NCI-H226 (cell line): ENCODE measurements at places on chromosomes 11 and 22.

DNA sequence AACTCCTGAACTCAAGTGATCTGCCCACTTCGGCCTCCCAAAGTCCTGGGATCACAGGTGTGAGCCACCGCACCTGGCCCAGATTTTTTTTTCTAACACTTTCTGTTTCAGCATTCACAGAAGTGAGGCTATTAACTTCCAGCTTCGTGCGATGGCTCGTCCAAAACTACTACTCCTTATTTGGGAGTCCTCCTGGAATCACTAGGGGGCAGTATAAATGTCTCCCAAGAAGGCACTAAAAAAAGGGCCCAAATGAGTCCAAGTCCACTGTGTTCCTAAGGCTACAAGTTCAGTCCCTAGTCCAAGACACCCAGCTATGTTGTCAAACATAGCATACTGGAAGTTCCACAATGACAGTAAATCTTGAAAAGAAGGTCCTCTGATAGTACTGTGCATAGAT, 63.2 kb upstream of the BIRC3 start:
- DNase-seq: no peak

- no peak for DNase-seq
These were observed at the start of gene MYRF for GRCh38 chr11:61752117-61752924. Gene MYRF (plus strand): TSS chr11:61752636. CDS start chr11:61752745, 109 bp downstream.

- no peak for DNase-seq
These were observed 24.8 kb upstream of the APOA1 start for GRCh38 chr11:116862185-116862584.

GRCh38 chr11:112163875-112164685, at the start of gene IL18:
Gene IL18 (minus strand): TSS chr11:112164094. CDS start chr11:112155053, 9,041 bp downstream.
- peak; percentile 79 for DNase-seq

DNA sequence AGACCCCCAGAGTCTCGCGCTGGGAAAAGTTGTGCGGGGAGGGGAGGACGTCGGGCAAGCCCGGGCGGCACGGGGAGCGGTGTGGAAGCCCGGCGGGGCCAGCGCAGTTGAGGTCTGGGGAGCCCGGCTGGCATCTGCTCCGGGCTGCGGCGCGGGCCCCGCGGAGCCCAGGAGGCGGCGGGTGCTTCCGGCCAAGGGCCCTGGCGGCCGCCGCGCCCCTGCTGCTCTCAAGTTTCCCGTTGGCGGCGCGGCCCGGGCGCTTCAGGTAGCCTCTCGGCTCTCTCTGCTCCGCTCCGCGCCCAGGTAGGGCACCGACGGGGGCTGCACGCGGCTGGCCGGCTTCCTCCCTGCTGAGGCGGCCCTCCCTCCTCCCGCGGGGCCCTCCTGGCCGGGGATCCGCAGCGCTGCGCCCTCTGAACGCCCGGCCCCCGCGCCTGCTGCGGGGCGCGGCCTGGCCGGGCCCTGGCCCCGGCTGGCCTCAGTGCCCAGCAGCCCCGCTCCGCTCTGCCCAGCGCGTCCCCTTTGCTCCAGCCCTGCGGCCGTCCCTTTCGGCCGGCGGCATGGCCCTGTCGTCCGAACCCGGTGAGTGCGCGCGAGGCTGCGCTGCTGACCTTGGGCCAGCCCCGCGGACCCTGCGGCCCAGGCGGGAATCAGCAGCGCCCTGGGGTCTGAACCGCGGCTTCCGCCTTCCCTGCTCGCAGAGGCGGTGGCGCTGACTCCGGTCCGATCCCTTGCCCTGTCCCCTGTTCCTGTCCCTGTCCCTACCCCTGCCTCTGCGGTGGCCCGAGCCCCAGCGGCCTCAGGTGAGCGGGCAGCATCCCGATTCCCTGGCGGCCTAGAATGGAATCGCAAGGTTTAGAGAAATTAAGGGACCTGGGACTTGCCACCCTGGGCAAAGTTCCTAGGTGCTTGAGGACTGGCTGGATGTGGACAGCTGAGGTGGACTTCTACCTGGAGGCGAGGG, 4.3 kb upstream of the AMPD3 start:
- DNase-seq: no peak

DNA sequence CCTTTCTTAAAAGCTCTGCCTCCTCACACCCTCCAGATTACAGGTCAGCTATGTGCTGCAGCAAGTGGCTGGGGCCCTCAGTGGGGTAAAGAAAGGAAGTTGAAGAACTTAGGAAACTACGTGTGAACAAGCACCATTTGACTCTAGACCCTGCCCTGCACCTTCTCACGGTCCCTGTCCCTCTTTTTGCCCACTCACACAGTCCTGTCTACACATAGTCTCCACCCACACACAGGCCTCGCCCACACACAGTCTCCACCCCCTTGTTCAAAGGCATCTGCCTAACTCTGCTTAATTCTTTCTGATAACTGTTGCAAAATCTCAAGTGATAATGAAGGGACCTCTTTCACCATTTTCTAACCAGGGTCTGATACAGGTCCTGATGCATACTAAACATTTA, 59.0 kb downstream of the TMPRSS5 start:
- no peak for DNase-seq

GRCh38 chr11:71470946-71471345, 17.9 kb downstream of the NADSYN1 start:
- no peak for DNase-seq

DNA sequence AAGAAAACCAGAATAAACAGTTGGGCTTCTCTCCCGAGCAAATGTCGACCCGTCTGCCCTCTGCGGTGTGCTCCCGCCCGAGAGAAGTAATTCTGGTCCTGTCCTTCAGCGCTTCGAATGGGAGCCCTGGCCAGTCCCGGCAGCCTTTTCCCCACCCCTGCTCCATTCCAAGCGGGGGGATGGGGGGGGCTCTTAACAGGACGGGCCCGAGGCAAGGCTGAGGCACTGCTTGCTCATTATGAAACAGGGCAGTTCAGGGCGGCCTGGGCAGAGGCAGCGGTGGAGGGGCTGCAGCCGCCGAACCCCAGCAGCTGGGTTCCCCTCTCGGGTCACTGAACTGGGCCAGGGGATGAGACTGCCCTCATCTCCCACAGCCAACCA, 9.1 kb downstream of the BACE1-AS start:
- DNase-seq: no peak

DNA sequence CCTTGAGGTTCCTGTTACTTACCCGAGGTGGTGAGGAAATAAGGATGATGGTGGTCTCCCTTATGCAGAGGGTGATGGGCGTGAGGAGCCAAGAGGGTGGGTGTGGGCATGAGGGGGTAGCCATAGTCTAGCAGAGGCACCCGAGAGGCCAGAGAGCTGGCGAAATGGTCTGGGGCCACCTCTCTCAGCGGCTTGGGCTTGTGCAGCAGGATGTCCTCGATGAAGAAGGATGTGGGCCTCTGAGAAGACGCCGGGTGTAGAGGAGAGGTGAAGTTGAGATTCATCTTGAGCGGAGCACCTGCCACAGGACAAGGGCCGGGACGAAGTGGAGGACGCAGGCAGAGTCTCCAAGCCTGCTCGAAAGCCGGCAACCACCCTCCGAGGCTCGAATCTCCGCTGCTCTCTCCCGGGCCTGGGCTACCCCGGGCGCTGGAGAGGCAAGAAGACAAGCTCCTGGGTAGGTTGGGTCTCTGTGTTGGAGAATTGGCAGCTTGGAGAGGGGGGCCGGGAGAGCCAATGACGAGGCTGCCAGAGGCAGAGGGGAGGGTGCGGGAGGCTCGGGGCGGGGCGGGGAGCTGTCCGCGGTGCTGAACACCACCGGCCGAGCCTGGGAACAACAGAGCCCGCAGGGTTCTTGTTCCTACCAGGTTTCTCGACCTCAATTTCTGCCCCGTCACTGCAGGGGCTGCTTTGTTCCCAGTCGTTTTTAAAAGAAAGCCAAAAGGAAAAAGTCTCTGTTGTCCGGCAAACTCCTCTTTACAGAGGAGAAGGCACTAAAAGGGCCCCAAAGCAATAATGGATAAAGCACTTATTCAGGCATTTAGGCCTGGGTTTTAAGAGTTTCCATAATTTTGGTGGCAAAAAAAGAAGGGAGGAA, at the start of gene BSX:
Gene BSX (minus strand): TSS at position 447 of the 877 bp plus-strand sequence. CDS start 163 bp downstream, at position 284.
- DNase-seq: peak; percentile 68

DNA sequence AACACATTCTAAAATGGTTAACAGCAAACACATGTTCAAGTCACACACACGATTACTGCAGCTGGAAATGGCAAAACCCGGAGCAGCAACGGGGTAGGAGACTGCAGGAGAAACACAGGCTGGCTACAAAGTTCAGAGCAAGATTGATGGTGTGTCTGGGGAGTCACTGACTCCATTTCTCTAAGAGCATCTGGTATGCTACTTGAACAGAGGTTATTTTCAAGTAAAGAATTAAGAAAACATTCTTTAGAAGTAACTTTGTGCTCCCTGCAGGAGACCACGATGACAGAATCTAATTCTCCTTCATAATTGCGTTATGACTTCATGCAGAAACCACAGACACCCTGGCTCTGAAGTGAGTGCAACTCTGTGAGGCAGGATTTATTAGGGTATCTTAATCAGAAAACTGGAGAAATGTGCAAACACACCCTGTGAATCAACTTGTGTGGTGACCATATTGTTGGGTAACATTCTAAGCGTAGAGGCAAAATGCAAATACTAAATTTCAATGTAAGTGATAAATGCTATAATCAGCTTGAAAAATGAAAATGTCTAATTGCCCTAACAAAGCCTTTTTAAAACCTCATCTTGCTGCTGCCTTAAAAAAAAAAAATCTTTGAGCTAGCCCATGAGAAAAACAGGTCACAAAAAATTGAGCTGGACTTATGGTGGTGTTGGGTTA, 303.0 kb downstream of the CADM1 start:
- DNase-seq: peak; percentile 72

DNA sequence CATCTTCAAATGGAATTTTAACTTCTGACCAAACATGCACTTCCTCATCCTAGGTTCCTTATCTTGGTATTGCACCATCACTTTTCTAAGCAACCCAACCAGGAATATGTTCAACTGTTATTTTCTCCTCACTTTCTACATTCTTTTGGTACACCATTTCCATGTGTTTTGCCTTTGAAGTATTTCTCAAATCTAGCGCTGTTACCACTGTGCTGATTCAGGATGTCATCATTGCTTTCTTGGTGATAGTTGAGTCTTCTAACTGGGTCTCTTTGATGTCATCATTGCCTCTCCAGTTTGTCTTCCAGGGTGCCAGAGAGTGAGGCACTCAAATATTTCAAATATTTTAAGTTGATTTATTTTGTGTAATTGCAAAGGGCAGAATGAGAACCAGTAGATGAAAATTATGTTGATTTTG, 47.5 kb downstream of the HORMAD2 start:
- peak; percentile 74 for DNase-seq

GRCh38 chr11:19919050-19919561, 206.5 kb downstream of the NAV2 start:
- DNase-seq: peak; percentile 97

GRCh38 chr22:22935056-22935545, 47.5 kb downstream of the IGLL5 start:
- DNase-seq: no peak

DNA sequence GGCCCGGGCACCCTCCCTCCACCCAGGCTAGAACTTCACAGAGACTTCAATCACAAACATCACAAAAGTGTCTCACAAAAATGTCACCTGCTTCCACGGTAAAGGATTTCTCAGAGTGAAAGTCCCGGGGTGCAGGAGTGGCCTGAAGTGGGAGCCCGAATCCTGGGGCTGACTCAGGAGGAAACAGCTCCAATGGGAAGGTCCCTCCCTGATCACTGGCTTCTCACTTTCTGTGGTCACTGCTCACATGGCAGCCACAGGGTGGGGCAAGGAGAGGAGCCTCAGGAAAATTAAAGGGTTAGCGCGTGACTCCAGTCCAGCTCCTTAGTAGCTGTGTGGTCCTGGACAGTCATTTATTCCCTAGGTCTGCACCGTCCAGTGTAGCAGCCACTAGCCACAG, 564.5 kb upstream of the B3GAT1 start:
- DNase-seq: no peak

GRCh38 chr11:130499828-130500227, 51.4 kb downstream of the ADAMTS15 start:
- DNase-seq: no peak

GRCh38 chr11:122781378-122782195, 56.7 kb upstream of the CRTAM start:
- DNase-seq: peak; percentile 69

GRCh38 chr22:46652847-46653331, 32.7 kb downstream of the GRAMD4 start:
- no peak for DNase-seq

DNA sequence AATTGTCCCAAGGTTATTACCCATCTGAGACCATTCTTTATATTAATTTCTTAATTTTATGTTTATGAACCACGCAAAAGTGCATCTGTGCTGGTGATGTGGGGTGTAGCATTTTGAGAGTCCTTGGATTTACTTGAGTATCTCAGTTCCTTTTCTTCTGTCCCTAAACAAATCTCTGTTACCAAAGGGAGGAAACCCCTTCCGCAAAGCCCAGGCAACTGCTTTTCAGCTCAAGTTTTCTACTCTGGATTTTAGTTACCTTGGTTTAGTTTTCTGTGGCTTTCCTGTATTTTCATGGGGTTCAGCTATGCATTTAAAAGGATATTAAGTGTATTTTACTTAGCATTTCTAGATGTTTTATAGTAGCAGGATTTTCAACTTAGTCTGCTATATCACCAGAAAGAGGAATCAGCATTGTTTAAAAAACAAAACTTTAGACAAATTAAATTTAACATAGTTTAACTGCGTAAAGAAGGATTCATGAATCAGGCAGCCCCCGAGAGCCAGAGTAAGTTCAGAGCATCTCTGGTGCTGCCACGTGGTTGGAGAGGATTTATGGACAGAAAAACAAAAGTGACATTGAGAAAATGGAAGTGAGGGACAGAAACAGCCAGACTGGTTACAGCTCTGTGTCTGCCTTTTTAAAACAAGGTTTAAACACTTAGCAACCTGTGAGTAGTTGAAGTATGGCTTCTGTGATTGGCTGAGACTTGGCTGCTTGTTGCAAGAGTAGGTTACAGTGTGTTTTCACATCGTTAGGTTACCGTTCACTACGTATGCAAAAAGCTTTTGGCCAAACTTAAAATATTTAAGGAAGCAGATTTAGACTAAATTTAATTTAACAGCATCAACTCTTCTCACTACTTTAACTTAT, 9.6 kb downstream of the ADM start:
- no peak for DNase-seq

- DNase-seq: no peak
These were observed 187.1 kb downstream of the BLID start for GRCh38 chr11:121928597-121929580.

GRCh38 chr22:49015993-49016908, 811.4 kb downstream of the BRD1 start:
- DNase-seq: no peak

GRCh38 chr11:69939551-69940245, 120.5 kb upstream of the FGF3 start:
- peak; percentile 64 for DNase-seq

DNA sequence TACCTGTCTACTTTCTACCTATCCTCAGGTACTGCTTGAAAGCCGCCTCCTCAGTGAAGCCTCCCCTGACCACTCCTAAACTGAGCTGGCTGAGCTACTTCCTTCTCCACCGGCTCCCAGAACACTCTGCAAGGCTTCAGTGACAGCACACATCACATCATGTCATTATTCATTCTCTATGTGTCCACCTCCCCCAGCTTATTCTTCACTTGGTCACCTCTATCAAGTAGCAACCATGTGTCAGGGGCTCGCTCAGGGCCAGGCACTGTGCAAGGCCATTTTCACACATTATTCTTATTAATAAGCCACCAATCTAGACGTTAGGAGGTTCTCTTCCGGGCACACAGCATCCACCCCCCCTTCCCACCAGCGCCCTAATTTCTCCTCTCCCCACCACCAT, 3.7 kb upstream of the ELFN2 start:
- no peak for DNase-seq

GRCh38 chr11:22792497-22792896, 37.1 kb downstream of the SVIP start:
- DNase-seq: no peak
